Suppressor macrophage treated with lipopolysaccharide for 1 hour (primary cell): ENCODE measurements at places on chromosomes 13 and 19.

GRCh38 chr19:29781386-29782259 lies 30.2 kb upstream of the CCNE1 start:
- no peak for DNase-seq

- DNase-seq, result no peak
Measured at GRCh38 chr13:93355094-93355493, 128.5 kb downstream of the GPC6 start.

DNA sequence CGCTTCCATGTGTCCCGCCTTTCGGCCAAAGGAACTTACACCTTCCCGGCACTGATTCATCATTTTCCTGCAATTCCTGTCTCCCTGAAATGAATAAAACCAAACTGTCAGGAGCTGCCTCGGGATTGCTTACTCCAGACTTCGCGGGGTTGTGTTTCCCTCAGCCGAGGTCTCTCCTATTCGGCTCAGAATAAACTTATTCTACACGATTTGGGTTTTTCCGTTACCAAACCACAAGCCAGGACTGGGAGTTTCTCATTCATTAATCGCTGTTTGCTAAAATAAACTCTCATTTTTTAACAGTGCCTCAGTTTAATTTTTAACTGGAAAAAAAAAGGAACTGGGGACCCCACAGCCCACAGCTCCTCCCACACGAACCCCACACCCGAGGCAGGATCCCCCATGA lies 667 bp downstream of the ZNF878 start:
- peak; percentile 21 for DNase-seq

DNA sequence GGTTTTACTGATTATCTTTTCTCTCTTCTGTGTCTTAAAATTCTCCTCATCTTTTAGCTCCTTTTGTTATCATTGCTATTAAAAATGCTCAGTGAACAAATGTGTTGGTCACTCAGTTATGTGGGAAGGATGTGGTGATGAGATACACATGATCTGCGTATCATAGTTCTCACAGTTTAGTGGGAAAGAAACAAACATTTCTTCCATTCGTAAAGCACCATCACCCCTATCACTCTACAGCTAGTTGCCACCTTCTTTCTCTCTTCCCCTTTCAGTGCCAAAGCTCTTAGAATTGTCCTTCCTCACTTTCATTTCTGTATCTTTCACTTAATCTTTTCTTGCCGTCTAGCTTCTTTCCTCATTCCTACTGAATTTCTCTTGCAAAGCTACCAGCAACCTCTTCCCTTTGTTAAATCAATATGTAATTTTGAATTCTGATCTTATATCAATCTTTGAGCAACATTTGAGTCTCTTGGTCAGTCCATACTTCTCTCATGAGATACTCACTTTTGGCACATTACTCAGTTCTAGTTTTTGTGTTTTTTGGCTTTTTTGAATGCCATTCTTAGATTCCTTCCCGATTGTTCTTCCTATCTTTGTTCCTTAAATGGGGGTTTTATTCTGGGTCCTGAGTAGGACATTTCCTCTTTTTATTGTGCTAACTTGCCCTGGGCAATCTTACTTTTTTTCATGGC lies 122.3 kb downstream of the PCCA start:
- DNase-seq, result peak; percentile 25

GRCh38 chr19:43596842-43597461 lies 557 bp downstream of the ZNF576 start:
- no peak for DNase-seq

GRCh38 chr19:38145623-38146022 lies 78.4 kb downstream of the DPF1 start:
- DNase-seq, result no peak

GRCh38 chr13:24166561-24166960 lies 6.0 kb downstream of the SPATA13 start:
- DNase-seq, result no peak

GRCh38 chr13:49652355-49653305 lies 24.3 kb downstream of the ARL11 start:
- peak; percentile 64 for DNase-seq

GRCh38 chr13:50923272-50923671 lies 13.7 kb downstream of the RNASEH2B start:
- DNase-seq, result no peak
